ENCODE measurements at places on chromosomes 11 and 22. TPM values are rescaled to one million over a fixed set of nuclear protein-coding genes. Genes with fewer than 3 reads are reported as not detected.

DNA sequence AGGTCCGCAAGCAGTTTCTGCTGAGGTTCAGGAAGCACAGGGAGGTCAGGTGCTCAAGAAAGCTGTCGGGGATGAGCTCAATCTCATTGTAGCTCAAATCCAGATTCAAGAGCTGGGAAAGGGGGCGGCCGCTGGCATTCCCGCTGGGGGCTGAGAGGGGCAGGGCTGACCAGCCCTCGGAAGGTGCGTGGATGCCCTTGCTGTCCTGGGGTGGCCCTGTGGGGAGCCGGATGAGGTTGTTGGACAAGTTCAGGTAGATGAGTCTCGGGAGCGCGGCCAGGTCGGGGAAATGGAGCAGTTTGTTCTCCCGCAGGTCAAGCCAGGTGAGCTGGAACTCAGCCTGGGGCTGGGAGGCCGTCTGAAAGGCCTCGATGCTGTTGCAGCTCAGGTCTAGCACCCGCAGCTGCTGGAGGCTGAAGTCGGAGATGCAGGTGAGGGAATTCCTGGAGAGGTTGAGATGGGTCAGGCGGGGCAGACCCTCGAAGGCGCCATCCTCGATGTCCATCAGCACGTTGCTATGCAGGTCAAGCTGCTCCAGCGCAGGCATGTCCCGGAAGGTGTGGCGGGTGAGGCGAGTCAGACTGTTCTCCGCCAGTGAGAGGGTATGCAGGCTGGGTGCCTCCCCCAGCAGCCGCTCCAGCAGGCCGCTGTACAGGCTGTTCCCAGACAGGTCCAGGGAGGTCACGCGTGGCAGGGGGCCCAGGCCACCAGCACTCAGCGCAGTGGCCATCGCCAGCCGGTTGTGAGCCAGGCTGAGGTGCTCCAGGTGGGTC is 9.8 kb downstream of the LRRC32 start:
- DNase-seq = no peak

GRCh38 chr11:43818220-43818619 is 62.4 kb upstream of the ALKBH3 start:
- no peak for DNase-seq

- no peak for DNase-seq
These were observed 9.1 kb upstream of the CCDC179 start for GRCh38 chr11:22869325-22869724.

- DNase-seq = no peak
These were observed 580.0 kb downstream of the TBC1D22A start for GRCh38 chr22:47342446-47342845.

GRCh38 chr11:130580372-130580771 is 131.9 kb downstream of the ADAMTS15 start:
- DNase-seq = peak; percentile 58

The PATE2 gene
- polyA plus RNA-seq = not detected

The B4GALNT4 gene
- polyA plus RNA-seq = 40.5 TPM

DNA sequence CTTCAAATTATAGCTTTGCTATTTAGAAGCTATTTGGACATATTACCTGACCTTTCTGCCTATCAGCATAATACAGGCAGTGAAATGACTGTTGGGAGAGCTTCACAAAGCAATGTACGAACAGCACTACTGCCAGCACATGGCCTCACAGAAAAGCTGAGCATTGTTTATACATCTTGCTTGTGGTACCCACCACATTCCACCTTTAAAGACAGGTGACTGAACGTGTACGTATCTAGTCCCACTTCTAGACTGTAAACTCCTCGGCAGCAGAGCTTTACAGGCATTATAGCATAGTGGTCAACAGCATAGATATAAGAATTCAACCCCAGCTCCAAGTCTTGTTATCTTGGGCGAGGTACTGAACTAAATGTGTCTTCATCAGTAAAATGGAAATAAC is 1.6 kb downstream of the JOSD1 start:
- no peak for DNase-seq

GRCh38 chr11:78418584-78419211 is 1.1 kb upstream of the GAB2 start:
- no peak for DNase-seq

GRCh38 chr11:65539744-65540289 is 14.9 kb downstream of the SCYL1 start:
- no peak for DNase-seq

- DNase-seq = no peak
These were observed 1.3 kb upstream of the UBE4A start for GRCh38 chr11:118358071-118358470.

DNA sequence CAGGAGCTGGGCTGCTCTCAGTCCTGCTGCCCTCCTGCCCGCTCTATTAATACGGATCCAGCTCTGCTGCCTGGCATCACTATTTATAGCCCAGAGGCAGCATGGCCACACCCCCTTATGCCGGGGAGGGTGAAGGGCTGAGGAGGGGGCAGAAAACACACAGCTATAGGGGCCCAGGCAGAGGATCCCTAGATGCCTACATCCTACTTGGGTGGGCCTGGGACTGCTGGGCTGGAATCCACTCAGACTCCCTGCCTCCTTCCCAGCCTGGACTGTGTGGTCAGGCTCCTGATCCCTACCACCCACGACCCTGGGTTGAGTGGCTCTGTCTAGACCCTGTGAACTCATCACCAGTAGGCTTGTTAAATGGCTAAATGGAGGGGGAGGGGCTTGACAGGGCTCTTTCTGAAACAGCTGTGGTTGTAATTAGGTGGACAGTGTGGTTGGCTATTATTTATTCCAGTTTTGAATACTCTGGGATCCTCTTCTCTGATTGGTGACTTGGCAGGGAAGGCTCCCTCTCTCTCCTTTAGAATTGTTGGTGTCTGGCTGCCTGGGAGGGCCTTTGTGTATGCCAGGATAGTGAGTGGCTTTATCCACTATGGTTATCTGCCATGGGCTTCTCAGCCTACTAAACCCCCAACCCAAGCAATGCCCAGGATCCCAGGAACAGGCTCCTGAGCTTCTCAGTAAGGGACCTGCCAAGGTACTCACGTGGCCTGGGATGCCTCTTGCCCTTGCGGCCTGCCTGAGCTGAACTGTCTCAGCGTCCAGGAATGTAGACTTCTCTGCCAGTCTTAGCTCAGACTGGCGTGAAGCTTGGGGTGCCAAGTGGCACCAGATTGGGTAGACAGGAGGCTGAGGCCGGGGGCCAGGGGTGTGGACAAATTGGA is 15.2 kb downstream of the PHLDB1 start:
- DNase-seq = peak; percentile 56

The SLC43A1 gene
- 1.6 TPM for polyA plus RNA-seq

- no peak for DNase-seq
These were observed 179.9 kb upstream of the C11orf87 start for GRCh38 chr11:109241988-109242536.
